ENCODE measurements at places on chromosomes 3 and 15. TPM values are rescaled to one million over a fixed set of nuclear protein-coding genes. Genes with fewer than 3 reads are reported as not detected.

DNA sequence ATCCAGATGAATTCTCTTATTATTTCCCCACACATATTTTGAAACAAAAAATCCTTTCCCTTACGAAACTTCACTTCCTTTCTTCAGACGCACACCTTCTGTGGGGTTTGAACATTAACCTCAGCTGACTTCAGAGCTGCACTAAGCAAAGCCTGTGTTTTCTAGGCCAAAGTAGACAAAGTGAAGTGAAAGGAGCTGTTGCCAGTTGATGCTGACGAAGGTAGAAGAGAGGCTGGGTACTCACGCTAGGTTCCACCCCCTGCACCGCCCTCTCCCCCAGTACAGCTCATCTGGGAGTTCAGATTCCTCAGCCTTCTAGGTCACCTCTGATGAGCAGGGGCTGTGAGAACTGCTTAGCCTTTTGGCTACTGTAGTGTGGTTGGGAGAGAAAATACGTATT, 24.1 kb downstream of the DUT start:
- DNase-seq: no peak

DNA sequence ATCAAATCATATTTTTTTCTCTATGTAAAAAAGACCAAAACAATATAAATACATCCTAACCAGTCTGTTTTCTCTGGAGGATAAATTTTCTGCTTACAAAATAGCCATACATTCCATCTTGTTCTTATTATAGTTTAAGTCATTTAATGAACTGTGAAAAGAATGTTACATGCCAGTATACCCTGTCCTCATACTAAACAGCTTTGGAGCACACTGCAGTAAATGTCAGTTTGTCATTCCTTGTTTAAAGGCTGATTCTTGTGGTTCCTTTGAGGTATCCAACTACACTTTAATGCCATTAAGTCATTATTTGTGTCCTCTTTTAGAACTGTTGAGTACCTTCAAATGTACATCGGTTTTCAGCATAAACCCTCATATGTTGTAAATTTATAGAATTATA, 52.7 kb upstream of the DCBLD2 start:
- DNase-seq: no peak

ZNF860 gene
- not detected for total RNA-seq

DNA sequence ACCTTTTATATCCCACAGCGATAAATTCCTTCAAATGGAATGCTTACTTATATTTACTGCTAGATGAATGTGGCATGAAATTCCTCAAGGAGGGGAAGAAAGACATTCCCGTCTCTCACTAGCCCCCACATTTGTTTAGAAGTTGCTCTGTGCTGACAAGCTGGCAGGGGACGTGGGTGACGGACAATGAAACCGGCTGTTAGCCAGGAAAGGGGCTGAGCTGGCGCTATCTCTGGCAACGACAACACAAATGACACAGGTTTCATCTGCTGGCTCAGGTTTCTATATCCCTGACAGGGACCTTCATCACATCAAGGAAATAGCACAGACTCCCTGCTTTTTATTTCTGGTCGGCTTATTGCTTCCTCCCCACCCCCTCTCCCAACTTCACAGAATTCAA, 15.8 kb downstream of the RUVBL1 start:
- DNase-seq: no peak

All from CD4-positive, CD25-positive, alpha-beta regulatory T cell (primary cell).